Sigmoid colon (tissue), 7 donors: ENCODE measurements at places on chromosomes 12 and 14. TPM values are rescaled to one million over a fixed set of nuclear protein-coding genes. Genes with fewer than 3 reads are reported as not detected.

- no peaks in the 10 kb centered on the region for H3K4me1 ChIP-seq
- no peak overlapping the region for H3K4me3 ChIP-seq
- DNase-seq: peak; percentile 27
These were observed 45.1 kb upstream of the MEG3 start for GRCh38 chr14:100780646-100781355.

- H3K4me3 ChIP-seq: no peak overlapping the region
- H3K27me3 ChIP-seq: no peaks in the 10 kb centered on the region
- no peak overlapping the region for H3K27ac ChIP-seq
- H3K4me1 ChIP-seq: no peaks in the 10 kb centered on the region
These were observed 28.3 kb downstream of the ADIPOR2 start for GRCh38 chr12:1719139-1719538.

- H3K4me1 ChIP-seq: no peaks in the 10 kb centered on the region
- H3K4me3 ChIP-seq: no peak overlapping the region
- no peaks in the 10 kb centered on the region for H3K27me3 ChIP-seq
- DNase-seq: no peak
- no peaks in the 10 kb centered on the region for H3K36me3 ChIP-seq
These were observed 398.6 kb upstream of the FLRT2 start for GRCh38 chr14:85131226-85131922.

The GLT8D2 gene
- 12.5 TPM for total RNA-seq
